Muscle of leg (tissue), 16 donors: ENCODE measurements at places on chromosomes 1 and 21. TPM values are rescaled to one million over a fixed set of nuclear protein-coding genes. Genes with fewer than 3 reads are reported as not detected.

The SPRR2F gene
- polyA plus RNA-seq, result not detected

The LEMD1 gene
- not detected for polyA plus RNA-seq

The PHACTR4 gene
- 22.6 TPM for polyA plus RNA-seq

The TMPRSS15 gene
- 0.86 TPM for polyA plus RNA-seq

The PKLR gene
- 2.1 TPM for polyA plus RNA-seq

The CFHR5 gene
- polyA plus RNA-seq, result not detected

DNA sequence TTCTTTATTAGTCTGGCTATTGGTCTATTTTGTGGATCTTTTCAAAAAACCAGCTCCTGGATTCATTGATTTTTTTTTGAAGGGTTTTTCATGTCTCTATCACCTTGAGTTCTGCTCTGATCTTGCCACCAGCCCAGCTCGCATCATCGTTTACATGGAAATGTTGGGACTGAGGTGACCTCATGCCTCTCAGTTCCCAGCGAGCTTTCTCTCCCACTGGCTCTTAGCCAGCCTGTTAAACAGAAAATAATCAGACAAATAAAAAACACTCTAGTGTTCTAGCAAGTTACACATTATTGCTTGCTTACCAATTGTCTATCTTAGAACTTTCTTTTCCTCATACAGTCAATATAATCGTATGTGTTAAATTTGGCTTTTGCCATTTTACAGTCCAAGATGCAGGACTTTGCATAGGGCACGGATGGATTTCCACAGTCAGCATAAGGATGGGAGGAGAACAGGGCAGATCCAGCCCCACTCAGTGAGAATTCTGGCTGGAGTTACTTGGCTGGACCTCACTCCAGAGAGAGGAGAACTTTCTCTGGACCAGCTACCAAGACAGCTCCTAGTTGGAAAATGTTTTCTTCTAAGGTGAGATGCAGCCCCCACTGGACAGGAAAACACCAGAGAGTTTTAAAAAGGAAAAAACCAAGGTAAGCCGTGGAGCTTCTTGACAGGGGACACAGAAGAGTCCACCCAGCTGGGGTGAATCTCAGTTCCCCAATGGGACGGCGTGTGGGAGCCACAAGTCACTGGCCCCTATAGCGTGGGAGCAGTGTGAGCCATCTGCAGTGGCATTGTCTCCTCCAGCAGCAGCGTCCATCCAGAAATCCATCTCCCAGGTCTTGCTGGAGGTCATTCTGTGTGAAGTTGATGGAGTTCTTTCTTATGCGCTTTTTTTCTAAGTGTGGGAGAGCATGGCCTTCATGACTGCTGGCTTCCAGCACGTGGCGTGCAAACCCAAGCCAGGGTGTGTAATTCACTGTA lies 17.6 kb downstream of the PGBD2 start:
- no peak for DNase-seq

DNA sequence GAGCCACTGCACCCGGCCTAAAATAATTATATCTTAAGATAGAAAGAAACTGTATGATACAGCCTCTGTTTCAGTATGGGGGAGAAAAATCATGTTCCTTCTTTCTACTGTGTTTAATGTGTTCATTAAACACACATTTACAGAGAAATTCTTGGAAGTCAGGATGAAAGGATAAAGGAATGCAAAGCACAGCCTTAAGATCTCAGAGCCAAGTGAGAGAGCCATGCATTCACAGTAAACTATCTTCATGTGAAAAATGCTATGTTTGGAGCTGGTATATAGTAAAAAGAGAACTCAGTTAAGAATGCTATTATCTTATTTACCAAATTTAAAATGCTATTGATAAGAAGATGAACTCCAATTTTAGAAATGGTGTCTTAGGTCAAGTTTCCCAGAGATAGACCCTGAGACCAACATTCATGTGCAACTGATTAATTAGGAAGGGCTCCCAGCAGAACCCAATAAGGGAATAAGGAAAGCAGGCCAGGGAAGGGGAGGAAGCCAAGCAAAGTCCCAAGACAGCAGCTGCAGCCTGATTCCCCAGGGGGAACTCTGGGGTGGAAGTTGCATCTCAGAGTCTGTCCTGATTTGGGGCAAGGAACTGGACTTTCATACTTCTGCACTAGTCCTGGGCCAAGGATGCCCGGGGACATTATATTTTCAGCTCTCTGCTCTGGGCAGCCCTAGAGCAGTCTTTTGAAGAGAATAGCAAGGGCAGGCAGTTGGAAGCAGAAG lies 130.0 kb upstream of the ZNF648 start:
- no peak for DNase-seq

DNA sequence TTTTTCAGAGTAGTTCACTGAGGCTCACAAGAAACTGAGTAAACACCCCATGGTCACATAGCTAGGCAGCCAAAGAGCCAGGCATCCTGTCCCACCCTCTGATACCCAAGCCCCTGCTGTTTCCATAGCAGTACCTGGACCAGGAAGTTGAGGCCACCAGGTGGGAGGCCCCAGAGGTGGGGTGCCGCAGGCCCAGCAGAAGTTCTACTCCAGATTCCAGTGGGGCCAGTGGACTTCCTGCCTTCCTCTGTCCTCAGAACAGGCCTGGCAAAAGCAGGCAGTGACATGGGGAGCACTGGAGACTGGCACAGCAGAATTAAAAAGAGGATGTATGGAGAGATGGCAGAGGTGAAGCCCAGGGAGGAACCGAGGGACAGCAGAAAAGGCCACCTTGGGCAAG lies 19.0 kb downstream of the FOXO6 start:
- no peak for DNase-seq

DNA sequence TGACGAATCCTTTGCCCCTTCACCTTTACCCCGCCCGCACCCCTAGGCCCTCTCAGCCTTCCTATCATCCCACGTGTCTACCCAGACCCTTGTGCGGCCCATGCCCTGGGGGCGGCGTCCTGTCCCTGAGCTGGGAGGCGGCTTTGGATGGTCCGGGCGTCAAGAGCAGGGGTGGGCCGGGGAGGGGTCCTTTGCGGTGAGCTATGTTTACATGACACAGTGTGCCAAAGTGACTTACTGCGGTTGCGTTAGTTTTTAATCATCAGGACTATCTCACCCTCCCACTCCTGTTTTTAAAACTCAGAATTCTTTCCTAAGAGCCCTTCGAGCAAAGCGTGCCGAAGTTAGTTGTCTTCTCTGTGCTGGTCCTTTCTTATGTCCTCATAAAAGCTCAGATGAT lies 144.6 kb downstream of the PGBD5 start:
- DNase-seq, result no peak

- DNase-seq, result no peak
Measured at GRCh38 chr1:41891199-41891896, 27.4 kb downstream of the HIVEP3 start.

DNA sequence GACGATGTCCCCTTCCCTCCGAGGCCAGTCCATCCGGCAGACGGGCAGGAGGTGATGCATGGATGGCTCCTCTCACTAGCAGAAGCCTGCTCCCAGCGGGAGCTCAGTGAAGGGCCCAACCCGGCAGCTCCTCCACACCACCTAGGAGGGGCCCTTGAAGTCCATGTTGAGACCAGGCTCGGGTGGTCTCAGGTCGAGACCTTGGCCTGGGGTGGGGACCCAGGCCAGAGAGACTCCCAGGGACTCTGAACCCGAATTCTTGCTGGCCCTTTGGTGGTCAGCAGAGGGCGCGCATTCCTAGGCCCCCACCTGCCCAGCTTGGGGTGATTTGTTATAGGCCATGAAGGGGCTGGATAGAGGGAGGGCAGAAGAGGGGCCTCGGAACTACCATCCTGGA lies 642 bp upstream of the NT5C1A start:
- peak; percentile 25 for DNase-seq

DNA sequence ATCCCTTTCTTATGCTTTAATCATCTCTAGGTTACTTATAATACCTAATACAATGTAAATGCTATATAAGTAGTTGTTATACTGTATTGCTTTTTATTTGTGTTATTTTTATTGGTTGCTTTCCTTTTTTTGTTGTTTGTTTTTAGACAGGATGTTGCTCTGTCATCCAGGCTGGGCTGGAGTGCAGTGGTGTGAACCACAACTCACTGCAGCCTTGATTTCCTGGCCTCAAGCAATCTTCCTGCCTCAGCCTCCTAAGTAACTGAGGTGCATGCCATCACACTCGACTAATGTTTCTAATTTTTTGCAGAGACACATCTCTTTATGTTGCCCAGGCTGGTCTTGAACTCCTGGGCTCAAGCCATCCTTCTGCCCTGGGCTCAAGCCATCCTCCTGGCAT lies 26.9 kb downstream of the KRTAP19-8 start:
- DNase-seq, result no peak

DNA sequence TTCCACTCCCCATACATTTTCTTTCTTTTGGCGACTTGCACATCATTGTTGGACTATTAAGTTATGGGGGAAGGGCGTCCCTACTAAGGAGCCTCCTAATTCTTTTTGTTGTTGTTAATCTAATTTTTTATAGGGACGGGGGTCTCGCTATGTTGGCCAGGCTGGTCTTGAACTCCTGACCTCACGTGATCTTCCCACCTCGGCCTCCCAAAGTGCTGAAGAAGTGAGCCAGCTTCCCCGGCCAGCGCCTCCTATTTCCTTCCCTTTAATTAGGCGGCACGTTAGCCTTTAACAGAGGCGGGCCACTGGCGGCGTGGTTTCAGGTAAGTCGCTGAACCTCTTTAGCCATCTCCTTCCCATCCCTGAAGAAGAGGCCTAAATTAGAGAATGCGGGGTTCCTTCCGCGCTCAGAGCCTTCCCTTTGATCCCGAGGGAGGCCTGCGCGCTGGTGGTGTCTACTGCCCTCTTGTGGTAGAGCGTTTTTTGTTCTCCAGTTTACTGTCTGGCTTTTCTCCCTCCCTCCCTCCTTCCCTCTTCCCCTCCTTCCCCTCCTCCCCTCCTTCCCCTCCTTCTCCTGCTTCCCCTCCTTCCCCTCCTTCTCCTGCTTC lies 38.1 kb downstream of the TNFRSF9 start:
- peak; percentile 74 for DNase-seq

- no peak for DNase-seq
Measured at GRCh38 chr1:78360584-78360983, 130.2 kb upstream of the PTGFR start.

GRCh38 chr1:36994294-36994693 lies 40.0 kb downstream of the GRIK3 start:
- no peak for DNase-seq

DNA sequence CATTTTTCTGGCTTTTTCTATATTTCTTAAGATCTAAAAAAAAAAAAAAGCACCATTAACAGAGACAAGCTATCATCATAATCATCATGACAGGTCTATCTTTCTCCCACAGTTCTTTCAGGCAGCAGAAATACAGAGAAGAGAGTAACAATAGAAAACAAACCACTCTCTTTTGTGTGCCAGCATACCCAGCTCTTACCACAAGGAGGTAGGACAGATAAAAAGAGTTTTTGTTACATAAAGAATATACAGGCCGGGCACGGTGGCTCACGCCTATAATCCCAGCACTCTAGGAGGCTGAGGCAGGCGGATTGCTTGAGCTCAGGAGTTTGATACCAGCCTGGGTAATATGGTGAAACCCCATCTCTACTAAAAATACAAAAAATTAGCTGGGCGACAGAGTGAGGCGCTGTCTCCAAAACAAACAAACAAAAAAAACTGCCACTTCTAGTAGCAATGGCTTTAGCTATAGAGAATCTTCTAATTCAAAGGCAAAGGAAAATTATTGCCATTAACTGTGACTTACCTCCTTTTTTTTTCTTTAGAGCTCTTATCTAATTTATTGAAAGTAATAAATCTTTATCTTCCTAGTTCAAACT lies 39.7 kb downstream of the ANKRD13C start:
- no peak for DNase-seq

DNA sequence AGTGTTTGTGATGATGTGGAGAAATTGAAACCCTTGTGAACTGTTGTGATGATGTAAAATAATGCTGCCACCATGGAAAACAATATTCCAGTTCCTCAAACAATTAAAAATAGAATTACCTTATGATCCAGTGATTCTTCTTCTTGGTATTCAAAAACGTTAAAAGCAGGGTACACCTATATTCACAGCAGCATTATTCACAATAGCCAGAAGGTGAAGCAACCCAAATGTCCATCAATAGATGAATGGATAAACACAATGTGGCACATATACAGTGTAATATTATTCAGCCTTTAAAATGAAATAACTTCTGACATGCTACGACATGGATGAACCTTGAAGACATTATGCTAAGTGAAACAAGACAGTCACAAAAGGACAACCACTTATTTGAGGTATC lies 59.2 kb downstream of the LYPLAL1 start:
- no peak for DNase-seq

DNA sequence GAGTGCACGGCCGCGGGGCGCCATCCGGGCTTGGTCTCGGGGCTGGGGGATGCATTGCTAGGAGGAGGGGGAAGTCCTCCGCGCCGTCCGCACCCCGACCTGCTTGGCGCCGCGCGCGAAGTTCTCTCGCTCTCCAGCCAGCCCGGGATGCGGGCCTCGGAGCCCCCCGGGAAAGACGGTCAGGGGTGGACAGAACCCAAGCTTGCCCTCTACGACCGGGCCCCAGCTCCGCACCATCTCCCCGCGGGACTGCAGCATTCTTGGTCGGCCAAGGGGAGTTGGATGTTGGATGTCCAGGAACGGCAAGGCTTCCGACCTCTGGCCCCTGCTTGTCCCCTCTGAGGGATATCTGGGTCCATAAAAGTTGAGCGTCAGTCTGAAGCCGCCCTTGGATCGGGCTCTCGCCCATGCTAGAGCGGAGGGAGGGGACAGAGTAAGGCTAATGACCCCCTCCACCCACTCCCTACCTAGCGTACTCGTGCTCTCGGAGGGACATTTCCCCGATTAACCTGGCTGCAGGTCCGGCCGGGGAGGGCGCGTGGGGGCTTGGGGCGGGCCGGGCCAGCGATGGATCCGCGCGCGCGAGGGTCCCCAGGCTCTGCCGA lies 522 bp downstream of the DISP3 start:
- no peak for DNase-seq

DNA sequence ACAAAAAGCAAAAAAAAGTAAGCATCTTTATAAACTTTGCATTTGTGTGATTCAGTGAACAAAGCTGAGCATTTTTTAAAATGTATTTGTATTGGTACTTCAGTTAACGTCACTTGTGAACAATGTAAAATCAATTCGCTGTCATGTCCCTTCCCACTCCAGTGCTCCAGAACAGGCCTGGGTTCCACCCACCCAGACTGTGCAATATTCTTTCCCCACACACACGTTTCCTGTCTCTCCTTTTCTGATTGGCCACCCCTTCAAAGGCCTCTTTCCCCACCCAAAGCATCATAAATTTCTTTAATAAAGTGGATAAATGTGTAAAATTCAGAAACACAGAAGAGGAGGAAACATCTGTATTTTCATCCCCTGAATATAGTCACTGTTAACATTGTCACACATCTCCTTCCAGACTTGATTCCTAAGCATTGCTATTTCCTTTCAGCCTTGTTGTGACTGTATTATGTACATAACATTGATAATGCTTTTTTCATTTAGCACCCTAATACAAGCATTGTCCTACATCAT lies 12.0 kb downstream of the CLEC20A start:
- DNase-seq, result no peak
